ENCODE measurements at places on chromosomes 3 and 15.

- DNase-seq = no peak
Measured at GRCh38 chr3:173993299-173993698, 595.8 kb downstream of the NLGN1 start.

GRCh38 chr15:77085297-77085696 is 14.4 kb upstream of the TSPAN3 start:
- no peak for DNase-seq

DNA sequence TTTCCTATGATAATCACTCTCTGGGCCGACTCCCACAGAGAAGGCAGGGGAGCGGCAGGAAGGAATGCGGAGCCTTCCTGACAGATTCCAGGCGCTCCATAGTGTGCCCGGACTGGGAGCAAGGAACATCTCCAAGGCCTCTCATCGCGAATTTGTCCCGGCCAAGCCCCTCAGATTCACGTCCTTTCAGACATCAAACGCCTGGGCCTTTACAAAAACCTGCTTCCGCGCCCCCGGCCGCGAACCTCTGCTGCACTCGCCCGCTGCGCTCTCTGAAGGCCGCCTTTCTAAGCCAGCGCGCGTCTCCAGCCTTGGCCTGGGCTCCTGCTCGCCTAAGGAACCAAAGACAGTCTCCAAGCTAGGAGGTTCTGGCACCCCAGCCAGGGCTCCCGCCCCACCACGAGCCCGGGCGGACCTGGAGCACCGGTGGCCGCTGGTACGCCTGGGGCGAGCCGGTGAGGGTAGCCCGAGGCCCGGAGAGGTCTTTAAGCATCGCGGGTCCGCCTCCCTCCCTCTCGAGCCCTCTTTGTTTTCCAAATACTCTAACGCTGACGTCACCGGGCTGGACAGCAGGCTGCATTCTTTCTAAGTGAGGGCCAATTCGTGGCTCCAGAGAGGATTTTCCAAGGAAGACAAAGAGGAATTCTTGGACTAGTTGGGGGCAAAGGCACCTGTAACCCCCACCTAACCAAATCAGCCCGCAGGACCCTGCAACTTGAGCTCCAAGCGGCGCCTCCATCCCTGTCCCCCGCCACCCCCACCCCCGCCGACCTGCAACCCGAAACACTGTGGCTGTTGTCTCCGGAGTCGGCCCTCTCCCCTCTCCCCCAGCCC is 759 bp downstream of the AMOTL2 start:
- no peak for DNase-seq

- DNase-seq = no peak
Measured at GRCh38 chr3:194852831-194853508, 167.3 kb downstream of the FAM43A start.

DNA sequence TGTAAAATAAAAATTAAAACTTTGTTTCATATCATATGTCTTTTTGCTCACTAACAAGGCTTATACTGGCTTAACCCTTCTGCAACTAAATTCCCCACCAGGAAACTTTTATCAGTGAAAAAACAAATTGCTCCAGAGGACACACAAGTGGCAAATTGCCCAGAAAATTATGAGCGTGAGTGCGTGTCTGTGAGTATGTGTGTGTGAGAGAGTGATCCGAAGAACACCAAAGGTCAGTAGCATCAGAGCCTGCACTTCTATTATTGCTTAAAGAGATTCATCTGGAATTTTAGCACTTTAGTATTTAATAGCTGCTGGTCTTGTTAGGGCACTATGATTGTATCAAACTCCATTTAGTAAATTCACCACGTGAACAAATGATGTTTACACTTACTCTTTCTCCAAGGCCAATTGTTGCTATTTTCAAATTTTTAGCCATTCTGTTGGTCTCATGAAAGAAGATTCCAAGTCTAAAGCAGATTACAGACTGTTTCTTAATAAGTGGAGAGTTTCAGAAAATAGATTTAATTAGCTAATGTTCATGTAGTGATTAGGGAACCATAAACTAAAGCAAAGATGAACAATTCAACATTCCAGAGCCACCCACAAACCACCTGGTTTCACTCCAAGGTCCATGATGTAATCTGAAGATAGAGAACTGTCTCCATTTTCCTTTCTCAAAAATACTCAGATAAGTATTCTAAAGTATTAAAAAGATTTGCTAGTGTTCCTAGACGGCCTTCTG is 91.1 kb upstream of the IL12A start:
- DNase-seq = no peak

- DNase-seq = no peak
Measured at GRCh38 chr3:143736205-143736997, 111.9 kb downstream of the SLC9A9 start.

- no peak for DNase-seq
Measured at GRCh38 chr3:66038726-66039589, at the start of gene MAGI1. Gene MAGI1 (minus strand): TSS chr3:66038918. CDS start chr3:66038308, 610 bp downstream.

- DNase-seq = no peak
Measured at GRCh38 chr3:148344521-148344920, 353.2 kb upstream of the AGTR1 start.

- no peak for DNase-seq
Measured at GRCh38 chr3:69460034-69460433, 74.1 kb upstream of the FRMD4B start.

- DNase-seq = no peak
Measured at GRCh38 chr15:83380059-83380458, 67.1 kb upstream of the SH3GL3 start.

GRCh38 chr3:52533623-52534280 is at the start of gene NT5DC2:
Gene NT5DC2 (minus strand): TSS chr3:52533857. CDS start chr3:52533737, 120 bp downstream.
- DNase-seq = peak; percentile 36

DNA sequence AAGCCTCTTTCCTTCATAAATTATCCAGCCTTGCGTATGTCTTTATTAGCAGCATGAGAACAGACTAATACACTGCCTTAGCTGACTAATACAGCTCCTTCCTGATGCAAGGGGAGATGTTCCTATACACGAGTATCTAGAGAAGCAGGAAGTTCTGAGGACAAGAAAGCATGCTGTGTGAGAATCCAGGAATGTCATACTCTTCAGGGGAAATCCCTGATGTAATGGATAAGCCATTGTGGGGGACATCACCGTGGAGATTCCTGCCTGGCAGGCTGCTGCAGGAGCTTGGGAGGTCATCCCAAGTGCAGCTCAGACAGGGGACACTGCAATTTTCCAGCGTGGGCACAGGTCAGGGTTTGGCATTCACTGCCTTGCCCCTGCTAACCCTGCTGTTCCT is 476.9 kb downstream of the NR2F2 start:
- DNase-seq = no peak

GRCh38 chr3:143090486-143090885 is 29.1 kb upstream of the CHST2 start:
- no peak for DNase-seq

GRCh38 chr15:84603630-84604379 is 3.0 kb downstream of the ZSCAN2 start:
- no peak for DNase-seq

GRCh38 chr3:109597444-109597843 is 260.1 kb upstream of the DPPA4 start:
- DNase-seq = no peak

DNA sequence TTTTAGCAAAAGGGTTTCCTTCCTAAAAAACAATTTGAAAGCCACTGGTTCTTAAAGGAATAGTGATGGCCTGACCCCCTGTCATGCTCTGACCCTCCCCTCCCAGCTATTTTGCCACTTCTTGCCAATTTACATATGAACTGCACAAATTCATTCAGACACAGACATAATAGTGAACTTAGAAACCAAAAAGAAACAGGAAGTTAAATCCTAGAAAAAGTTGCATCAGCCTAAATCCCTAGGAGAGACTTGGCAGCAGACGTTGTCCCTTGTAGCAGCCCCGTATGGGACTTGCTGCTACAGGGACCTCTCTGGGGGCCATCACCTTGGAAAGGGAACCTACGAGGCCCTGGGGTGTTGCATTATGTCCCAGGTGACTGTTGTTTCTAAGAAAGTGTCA is 14.3 kb upstream of the PDE8A start:
- DNase-seq = no peak

GRCh38 chr3:185411133-185411532 is 48.2 kb downstream of the MAP3K13 start:
- no peak for DNase-seq

DNA sequence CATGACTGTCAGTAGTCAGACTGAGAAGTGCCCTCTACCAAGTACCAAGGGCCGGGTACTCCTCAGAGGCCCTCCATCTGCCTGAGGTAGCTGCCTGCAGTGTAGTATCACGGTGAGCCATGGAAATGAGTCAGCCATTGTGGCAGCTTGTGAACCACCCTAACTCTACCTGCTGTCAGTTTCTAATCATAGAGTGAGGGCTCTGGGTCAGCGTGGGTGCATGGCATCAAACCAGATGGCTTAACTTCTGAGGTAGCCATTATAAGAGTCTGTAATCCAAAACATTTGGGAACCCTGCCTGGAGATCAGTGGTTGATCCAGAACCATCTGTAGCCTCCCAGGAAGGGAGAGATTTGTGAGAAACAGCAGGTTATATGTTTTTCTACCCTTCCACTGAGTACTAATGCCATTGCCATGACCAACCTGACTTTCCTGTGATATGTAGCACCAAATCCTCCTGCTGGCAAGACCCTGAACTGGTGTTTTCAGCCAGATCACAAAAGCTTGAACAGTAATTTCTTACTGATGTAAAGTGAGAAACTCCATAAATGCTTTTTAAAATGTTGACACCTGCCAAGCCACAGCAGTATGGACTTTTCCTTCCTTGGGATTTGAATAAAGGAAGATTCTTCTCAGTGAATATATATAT is 38.9 kb downstream of the ABHD2 start:
- no peak for DNase-seq

GRCh38 chr15:27353856-27354255 is 382.9 kb downstream of the GABRG3 start:
- DNase-seq = no peak

- DNase-seq = peak; percentile 3
Measured at GRCh38 chr3:196569003-196569516, 600 bp downstream of the FBXO45 start.

- DNase-seq = no peak
Measured at GRCh38 chr15:33396475-33396874, 85.7 kb downstream of the RYR3 start.

GRCh38 chr3:150314248-150315004 is 93.7 kb upstream of the TSC22D2 start:
- DNase-seq = no peak

- no peak for DNase-seq
Measured at GRCh38 chr3:119145500-119146167, at the start of gene TEX55. Gene TEX55 (plus strand): TSS chr3:119146165. CDS start chr3:119146190, 25 bp downstream.

- no peak for DNase-seq
Measured at GRCh38 chr15:33152502-33153109, 41.9 kb downstream of the FMN1 start.

DNA sequence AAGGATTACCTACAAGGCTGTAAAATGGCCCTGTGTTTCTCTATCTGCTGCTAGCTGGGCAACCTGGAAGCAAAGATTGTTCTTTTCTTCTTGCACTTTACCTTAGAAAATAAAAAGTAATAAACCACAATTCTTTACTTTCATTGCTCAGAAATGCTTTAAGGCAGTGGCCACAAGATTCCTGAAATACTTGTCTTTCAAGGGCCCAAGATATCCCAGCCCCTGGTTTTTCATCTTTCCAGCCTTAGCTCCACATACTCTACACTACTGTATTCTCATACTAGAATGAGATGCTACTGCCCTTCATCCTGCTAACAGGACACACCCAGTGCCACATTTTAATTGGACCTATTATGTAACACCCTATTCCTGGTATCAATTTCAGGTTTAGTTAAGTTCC is 78.9 kb downstream of the GTF2E1 start:
- no peak for DNase-seq

GRCh38 chr3:48962939-48963338 is 27.1 kb upstream of the P4HTM start:
- no peak for DNase-seq
